Spinal cord (tissue), 10 donors: ENCODE measurements at places on chromosomes 4 and X. TPM values are rescaled to one million over a fixed set of nuclear protein-coding genes. Genes with fewer than 3 reads are reported as not detected.

Gene PPEF2
- total RNA-seq, result not detected

- H3K27ac ChIP-seq, result no peak overlapping the region
- no peaks in the 10 kb centered on the region for H3K36me3 ChIP-seq
- H3K4me3 ChIP-seq, result no peak overlapping the region
- no peak for DNase-seq
- peaks cover 4% of the 10 kb centered on the region for H3K4me1 ChIP-seq
These were observed 18.5 kb downstream of the CNOT6L start for GRCh38 chr4:77800483-77801259.

- H3K36me3 ChIP-seq, result peaks cover 46% of the 10 kb centered on the region
- H3K4me3 ChIP-seq, result no peak overlapping the region
- H3K27ac ChIP-seq, result no peak overlapping the region
- peaks cover 6% of the 10 kb centered on the region for H3K4me1 ChIP-seq
- no peak for DNase-seq
These were observed 74.3 kb downstream of the WFS1 start for GRCh38 chr4:6343939-6344408.

DNA sequence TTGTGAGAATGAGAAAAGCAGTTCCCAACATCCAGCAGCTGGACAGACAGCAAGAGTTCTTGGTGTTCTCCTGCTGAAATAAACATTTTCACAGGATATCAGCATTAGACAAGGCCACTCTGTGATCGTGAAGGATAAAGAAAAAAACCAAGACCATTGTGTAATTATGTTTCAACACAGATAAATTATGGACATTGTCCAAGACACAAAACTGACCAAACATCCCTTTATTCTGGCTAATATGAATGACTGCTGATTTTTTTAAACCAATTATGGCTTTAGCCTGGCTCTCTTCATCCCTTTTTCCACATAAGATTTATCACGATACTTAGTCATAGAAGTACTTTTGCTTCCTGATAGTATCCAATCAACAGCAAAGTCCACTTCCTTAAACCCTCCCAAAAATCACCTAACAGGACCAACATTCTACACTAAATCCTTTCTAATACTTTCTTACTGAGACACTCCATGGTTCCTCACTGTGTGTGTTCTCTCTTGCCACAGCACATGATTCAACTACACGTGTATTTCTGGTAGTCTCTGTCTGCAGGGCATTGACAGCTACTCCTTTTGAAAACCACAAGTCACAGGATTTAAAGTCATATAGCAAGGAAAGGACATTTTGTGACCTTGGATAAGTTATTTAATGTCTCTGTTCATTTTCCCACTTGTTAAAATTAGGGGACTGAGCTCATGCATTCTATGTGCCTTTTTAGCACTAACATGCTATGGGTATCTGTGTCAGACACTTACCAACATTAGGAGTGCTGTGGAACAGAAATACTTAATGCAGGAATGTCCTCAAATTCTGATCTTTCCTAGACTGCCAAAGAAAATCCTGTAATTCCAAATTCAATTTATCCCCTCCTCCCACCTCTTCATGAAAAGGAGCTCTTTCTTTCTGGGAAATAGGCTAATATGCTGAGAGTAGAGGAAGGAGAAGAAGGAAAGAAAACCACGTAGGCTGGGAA is 137.2 kb upstream of the PGRMC2 start:
- no peaks in the 10 kb centered on the region for H3K4me1 ChIP-seq
- no peak for DNase-seq
- no peak overlapping the region for H3K4me3 ChIP-seq
- no peaks in the 10 kb centered on the region for H3K27me3 ChIP-seq
- no peak overlapping the region for H3K27ac ChIP-seq

DNA sequence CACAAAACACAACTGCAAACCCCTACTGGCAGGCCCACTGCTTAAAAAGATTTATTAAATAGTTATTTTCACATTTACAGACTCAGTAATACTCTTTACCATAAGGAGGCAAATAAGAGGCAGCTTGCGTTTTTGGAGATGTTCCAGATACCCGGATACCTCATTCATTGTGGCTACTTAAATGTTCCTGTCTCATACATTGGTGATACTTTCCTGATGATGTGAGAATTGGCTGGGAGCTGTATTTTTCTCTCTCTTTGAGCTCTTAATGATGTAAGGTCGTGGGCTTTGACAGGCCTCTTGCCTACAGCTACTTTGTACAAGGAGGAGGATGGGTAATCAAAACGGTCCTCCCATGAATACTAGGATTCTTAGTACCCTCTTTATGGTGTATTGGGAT is 101.5 kb downstream of the AKAP4 start:
- no peak for DNase-seq
- H3K4me1 ChIP-seq, result no peaks in the 10 kb centered on the region
- no peak overlapping the region for H3K4me3 ChIP-seq
- no peak overlapping the region for H3K27ac ChIP-seq
- no peaks in the 10 kb centered on the region for H3K36me3 ChIP-seq

- H3K36me3 ChIP-seq, result no peaks in the 10 kb centered on the region
- H3K27me3 ChIP-seq, result no peaks in the 10 kb centered on the region
- H3K27ac ChIP-seq, result no peak overlapping the region
- H3K4me3 ChIP-seq, result no peak overlapping the region
These were observed 33.4 kb downstream of the ADGRA3 start for GRCh38 chr4:22482250-22483127.

DNA sequence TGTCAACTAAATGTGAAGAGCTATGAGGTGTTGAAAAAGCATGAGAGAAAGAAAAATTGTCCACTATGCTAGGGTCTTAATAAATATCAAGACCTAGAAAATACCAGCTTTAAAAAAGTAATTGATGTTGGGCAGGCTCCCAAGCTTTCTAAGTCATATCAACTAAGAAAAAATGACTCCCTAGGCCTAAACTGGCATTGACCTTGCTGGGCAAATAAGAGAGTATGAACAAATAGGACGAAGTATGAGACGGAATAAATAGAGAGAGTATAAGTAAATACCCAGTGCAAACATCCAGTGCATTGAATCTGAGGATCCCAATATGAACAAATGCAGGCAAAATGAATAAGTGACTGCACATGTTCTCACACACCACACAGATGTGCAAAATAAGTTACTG is 3.2 kb downstream of the KDR start:
- no peak for DNase-seq
- H3K36me3 ChIP-seq, result no peaks in the 10 kb centered on the region
- no peak overlapping the region for H3K27ac ChIP-seq
- H3K4me1 ChIP-seq, result peaks cover 18% of the 10 kb centered on the region
- H3K4me3 ChIP-seq, result no peak overlapping the region

Gene ZFP42
- total RNA-seq, result 0.50 TPM
